ENCODE measurements at places on chromosomes 5 and 9.
A peak's percentile ranks its signal among the peaks of the same experiment; 100 is the strongest.

DNA sequence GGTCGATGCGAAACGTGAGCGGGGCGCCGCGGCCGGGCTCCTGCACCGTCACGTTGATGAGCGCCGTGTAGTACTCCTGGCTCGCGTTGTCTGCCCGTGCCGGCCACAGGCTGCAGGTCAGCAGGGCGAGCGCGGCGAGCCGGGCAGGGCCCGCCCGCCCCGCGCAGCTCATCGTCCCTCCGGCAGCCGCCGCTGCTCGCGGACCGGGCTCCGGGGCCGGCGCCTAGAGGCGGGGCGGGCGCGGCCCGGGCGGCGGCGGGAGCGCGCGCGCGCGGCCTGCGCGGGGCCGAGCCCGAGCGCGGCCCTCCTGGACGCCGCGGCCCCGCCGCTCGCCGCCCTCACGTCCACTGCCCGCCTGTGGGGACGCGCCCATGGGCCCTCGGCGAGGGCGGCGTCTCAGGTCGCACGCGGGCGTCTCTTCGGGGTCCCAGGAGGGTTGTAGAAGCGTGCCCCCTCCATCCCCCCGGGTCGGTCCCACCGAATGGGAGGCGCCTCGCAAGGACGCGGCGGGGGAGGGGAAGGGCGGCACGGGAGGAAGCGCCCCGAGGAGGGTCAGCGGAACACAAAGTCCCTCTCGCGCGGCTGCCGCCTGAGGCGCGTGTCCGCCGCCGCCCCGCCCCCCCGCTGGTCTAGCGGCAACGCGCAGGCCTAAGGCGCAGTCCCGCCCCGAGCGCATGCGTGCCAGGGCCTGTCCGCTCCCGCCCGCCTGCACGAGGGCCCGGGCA, at the start of gene RNF130:
Gene RNF130 (minus strand): TSS at position 229 of the 725 bp plus-strand sequence. CDS start 57 bp downstream, at position 172.
- DNase-seq: peak; percentile 77

- no peak for DNase-seq
Observed at GRCh38 chr5:159861086-159861485, 55.2 kb upstream of the ADRA1B start.

- no peak for DNase-seq
Observed at GRCh38 chr5:21254161-21254560, 1266.2 kb upstream of the CDH18 start.

DNA sequence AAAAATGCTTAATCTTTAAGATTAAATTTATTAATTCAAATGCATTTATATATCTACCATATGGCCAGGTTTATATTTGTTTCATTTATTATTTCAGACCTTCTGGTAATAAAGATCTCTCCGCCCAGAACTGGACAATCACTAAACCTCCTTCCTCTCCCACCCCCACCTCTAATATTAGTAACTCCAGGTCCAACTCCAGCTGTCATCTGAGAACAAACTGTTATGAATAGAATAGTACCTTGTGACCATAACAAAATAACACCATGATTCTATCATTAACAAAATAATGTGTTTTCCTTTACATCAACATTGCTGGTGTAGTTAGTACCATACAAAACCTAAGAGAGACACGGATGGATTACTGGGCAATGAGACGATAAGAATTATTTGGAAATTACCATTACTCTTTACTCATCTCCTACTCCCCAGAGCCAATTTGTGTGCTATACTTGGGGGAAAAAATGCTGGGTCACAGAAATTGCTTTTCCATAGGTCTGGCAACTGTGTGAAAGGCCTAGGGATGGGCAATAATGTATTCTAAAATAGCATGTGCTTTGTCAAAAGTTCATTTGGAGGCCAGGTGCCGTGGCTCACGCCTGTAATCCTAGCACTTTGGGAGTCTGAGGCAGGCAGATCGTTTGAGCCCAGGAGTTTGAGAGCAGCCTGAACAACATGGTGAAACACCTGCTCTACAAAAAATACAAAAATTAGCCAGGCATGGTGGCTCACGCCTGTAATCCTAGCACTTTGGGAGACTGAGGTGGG, 186.1 kb downstream of the ENC1 start:
- no peak for DNase-seq

- DNase-seq: no peak
Observed at GRCh38 chr9:18124760-18125159, 349.2 kb upstream of the ADAMTSL1 start.

DNA sequence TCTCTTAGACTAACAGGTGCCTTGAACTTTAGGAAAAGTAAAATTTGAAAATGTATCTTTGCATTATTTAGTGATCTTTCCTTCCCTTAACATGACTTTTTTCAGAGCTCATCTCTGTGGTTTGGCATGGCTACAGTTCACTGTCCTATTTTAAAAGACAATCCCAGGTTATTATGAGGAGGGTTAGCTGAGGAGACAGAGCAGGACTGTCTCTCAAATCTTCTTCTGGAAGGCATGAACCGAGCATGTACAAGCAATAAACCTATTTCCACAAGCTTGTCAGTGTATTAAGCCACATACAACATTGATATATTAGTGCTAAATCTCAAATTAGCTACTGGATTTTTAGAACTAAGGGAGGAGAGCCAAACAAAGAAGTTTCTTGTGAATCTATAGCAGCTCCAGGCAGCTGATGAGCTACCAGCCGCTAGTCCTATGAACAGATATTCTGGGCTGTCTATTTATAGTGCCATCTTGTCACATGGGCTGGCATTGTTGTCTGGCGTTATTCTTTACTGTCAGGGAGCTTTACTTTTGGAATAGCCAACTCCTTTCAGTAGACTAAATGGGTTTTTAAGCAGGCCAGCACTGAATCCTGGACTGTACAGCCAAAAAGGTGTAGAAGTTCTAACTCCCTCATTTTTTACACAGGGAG, 171.2 kb upstream of the ACTBL2 start:
- no peak for DNase-seq
